SJCRH30 (cell line): ENCODE measurements at places on chromosomes 1 and 21.

- DNase-seq = no peak
These were observed 38.9 kb upstream of the ADARB1 start for GRCh38 chr21:45035477-45035848.

DNA sequence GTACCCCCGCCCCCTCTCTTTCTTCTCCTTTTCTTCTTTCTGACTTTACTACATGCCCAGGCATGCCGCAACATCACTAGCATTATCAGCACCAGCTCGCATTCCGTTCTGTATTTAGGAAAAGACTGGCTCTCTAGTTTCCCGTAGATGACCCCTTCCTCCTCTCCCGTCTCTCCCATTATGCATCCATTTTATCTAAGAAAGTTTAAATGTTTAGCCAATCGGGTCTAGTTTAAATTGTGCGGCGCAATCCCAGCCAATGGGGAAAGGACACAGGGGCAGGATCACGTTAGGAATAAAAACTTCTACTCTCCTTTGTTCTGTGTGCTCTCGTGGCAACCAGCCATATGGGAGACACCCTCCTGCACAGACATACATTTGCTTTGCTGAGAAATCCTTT is 2.3 kb upstream of the KRTAP10-7 start:
- no peak for DNase-seq

GRCh38 chr1:58768971-58769808 is 14.7 kb downstream of the JUN start:
- DNase-seq = peak; percentile 88

DNA sequence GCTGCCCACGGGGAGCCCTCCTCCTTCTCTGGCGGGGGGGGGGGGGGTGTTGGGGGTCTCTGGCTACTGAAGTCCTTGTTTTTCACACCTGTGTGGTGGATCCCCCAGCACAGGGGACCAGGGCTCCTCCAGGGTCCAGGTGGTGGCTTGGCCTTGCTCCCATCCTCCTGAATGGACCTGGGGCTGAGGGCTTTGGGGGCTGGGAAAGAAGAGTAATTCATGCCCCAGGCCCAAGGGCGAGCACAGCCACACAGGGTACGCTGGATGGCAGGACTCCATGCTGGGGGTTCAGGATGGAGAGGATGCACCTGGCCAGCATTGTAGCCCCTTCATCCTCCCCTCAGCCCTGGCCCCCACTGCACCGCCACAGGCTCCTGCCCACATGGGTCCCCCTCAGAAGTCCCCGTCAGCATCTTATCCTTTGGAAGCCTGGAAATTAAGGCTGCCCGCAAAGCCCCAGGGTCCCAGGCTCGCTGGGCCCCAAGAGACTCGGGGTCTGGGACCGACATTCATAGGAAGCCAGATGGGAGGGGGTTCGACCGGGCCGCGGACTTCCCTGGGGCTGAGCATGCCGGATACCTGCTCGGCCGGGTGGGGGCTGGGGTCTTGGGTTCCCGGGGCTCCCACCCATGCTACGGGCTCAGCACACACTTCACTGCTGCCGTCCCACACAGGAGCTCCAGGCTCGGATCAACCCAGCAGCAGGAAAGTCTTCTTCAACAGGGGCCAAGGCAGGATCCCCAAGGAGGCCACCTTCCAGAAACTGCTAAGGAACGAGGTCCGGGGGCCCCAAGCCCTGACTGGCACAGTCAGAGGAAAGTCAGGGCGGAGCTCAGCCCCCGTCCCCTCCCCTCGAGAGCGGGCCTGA is 49.0 kb upstream of the ACTRT2 start:
- no peak for DNase-seq

- peak; percentile 64 for DNase-seq
These were observed at the start of gene RPS6KA1 for GRCh38 chr1:26529655-26530409. Gene RPS6KA1 (plus strand): TSS chr1:26529761. CDS start chr1:26529921, 160 bp downstream.

GRCh38 chr1:113401728-113402127 is 11.4 kb downstream of the MAGI3 start:
- no peak for DNase-seq

GRCh38 chr1:64043288-64043687 is 160.1 kb upstream of the UBE2U start:
- DNase-seq = no peak

DNA sequence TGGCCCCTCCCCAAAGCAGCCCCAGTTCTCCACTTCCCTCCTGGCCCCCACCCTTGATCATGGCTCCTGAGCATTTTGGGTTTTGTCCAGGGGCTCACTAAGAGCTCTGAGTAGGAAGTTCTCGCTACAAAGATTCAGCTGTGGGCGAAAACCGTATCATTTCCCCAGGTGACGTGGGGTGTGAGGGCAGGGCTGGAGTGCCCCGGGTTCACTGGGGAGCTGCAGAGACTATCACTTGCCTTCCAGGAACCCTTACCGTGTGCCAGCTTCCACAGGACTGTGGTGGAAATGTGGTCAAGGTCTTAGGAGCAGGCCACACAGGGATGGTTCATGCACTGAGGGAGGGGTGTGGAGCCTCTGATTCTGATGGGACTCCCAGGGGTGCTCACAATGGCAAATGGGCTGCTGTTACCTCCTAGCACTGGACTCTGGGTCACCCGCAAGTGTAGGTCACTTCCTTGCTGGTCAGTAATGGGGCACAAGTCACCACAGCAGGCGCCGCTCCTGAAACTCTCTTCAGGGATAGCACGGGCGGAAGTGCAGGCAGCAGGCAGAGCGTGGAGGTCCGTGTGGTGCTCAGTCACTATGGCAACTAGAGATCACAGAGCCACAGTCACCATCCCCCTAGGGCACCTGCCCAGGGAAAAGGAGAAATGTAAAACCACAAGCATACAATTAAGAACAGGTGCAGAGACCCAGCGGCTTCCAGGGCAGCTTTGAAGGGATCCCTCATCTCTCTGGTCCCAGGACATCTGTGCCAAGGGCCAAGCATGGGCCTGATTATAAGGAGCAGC is 35.4 kb downstream of the RSPH1 start:
- DNase-seq = peak; percentile 88

DNA sequence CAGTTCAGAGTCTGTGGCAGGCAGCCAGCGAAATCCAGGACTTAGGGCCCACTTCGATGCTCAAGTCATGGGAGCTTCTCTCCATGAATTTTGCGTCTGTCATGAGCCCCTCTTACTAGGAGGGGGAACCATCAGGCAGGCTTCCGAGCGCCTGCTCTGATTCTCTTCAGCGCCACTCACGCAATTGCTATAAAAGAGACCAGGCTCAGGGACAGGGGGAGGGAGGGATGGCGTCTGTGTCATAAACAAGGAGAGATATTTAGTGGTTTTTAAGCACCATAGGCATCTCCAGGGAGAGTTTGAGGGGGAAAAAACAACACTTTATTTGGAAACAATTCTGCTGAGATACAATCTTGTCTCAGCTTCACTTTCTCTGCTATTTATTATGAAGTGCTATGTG is 60.6 kb downstream of the NAV1 start:
- no peak for DNase-seq

GRCh38 chr1:243730487-243731150 is 119.4 kb downstream of the AKT3 start:
- no peak for DNase-seq

DNA sequence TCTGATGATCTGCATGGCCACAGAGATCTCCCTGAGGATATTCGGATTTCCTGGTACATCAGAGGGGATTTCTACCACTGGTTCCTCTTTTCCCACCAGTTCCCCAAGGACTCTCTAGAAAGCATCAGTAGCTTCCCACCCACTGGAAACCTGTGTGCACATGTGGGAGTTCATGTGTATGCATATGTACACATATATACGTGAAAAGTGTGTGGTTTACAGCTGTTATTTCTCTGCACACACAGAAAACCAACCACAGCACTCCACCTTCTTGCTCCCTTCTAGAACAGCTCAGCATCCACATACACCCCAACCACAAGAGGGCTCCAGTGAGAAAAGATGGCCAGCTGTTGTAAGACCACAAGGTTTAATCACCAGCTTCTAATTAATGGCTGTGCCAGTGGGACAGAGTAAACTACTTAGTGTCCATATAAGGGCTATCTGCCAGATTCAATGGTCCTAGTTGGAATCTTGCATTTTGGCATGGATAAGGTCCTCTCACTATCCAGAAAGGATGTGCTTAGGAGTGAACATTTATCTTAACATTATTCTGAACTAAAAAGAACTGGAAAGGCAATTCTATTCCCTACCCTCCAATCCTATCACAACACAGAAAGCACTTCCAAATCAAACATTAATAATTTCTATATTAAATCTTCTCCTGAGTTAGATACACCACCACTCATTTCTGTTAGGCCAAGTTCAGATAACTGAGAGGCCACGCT is 24.1 kb downstream of the GPR3 start:
- DNase-seq = peak; percentile 94

- no peak for DNase-seq
These were observed 42.1 kb downstream of the DYRK1A start for GRCh38 chr21:37408464-37409193.

DNA sequence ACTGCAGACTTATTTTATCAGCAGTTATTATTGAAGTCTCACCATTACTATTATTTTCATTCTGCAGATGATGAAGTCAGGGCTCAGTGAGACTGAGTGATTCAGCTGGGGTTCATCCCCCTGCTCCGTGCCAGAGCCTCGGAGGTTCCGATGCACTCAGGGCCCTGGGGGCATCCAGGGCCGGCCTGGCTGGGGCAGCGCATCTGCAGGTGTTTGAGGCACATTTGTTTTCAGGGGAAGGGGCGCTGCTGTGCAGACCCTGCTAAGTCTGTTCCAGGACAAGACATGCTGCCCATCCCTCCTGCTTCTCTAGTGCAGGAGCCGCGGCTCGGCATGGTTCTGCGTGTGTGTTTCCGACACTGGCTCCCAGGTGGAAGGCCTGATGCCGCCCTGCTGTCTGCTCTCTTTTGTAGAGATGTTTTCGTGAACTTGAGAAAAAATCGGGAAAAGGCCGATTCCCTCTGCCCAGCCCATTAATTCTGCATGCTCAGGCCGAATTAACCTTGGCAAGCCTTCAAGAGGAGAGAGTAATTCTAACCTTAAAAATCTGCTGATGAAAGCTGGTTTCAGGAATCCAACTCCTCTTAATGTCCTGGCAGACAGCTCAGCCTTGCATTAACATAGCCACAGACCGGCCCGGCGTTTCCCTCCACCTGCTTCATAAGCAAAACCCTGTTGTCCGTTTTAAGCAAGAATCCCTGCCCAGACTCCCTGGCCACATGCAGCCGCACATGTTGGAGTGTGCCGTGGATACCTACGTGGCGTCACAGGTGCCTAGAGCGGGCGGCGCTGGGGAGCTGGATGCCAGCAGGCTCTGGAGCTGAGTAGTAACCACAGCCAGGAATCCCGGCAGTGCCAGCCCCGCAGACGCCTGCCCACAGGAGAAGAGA is 316.0 kb upstream of the VAMP3 start:
- no peak for DNase-seq

DNA sequence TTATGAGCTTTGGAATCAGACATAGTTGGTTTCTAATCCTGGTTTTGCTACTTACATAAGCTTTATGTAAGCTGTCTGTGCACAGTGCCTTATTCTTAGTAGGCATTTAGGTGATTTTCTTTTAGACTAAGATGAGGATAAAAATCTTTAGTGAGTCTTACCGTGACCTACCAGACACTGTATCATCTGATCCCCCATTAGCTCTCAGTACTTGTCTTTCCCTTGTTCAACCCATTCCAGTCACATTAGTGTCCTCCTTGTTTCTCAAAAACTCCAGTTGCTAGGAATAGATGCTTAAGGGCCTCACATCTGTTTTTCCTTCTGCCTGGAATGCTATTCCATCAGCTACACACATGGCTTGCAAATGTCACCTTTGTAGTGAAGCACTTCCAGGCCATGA is 18.8 kb downstream of the PPP1R12B start:
- DNase-seq = no peak

DNA sequence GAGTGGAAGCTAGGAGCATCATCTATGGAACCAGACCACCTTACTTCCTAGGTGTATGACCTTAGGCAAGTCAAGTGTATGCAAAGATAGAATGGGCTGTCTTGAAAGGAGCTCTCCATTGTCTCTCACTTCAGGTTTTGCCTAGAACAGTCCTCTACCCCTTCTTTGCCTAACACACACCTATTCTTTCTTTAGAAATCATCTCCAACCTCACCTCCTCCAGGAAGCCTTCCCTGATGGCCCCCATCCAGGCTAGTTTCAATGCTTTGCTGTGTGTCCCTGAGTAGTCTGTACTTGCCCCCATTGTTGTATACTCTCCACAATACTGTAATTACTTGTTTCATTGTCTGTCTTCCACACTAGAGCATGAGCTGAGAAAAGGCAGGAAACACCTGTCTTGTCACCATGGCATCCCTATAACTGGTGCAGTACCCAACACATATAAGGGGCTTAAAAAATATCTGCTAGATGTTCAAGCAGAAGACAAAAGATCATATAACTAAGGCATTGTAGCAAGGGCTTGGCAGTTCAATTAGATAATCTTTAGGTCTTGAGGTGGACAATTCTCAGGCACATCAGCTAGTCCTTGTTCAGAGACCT is 83.0 kb downstream of the RRAGC start:
- no peak for DNase-seq

GRCh38 chr1:24108334-24109165 is 3.4 kb downstream of the MYOM3 start:
- no peak for DNase-seq

DNA sequence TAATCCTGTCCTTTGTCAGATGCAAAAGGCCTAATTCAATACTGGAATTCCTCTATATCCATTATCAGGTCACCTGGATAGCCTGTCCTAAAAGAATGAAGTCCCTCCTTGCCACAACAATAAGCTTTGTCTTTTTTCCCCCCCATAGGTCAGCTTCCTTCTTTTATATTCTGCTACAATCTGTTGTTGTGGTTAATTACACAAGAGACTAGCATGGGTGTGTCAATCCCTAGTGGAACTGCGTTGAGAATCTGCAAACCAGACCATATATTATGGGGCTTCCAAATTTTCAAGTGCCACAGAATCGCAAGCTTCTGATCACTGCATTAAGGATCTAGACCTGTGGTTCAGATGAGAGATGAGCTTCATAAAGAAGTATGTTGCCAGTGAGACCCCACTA is 349.6 kb downstream of the SMYD3 start:
- DNase-seq = no peak

DNA sequence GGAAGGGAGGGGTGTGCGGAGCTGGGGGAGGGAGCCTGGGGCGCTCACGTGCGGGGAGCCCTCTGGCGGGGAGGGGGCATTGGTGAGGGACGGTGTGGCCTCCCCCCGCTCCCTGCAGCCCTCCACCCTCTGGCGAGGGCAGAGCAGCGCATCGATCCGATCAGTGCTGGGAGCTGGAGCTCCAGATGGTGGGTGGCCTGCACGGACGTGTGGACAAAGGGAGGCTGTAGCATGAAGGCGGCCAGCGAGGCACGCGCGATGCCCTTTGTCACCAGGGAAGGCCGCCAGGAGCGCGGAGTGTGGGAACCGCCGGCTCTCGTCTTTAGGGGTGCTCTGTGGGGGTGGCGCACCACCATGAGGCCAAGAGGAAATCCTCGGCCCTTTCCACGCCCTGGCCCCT is 5.4 kb upstream of the HES5 start:
- DNase-seq = no peak

DNA sequence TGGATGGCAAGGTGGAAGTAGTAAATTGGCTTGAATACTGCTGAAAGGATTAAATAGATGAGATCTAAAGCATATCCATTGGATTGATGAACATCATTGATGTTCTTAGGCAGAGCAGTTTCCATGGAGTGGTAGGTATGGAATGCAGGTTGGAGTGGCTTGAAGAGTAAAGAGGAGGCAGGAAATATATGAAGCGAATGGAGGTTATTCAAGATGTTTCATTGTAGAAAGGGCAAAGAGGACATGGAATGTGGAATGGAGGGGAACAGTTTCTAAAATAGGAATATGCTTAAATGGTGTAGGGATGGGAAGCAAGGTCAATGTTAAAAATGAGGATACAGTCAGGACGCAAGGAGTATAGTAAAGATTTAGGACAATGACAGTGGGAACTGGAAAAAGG is 6.1 kb downstream of the OSBPL9 start:
- DNase-seq = no peak
